Mesothelial cell of epicardium (in vitro differentiated cells): ENCODE measurements at places on chromosomes 5 and 9.

DNA sequence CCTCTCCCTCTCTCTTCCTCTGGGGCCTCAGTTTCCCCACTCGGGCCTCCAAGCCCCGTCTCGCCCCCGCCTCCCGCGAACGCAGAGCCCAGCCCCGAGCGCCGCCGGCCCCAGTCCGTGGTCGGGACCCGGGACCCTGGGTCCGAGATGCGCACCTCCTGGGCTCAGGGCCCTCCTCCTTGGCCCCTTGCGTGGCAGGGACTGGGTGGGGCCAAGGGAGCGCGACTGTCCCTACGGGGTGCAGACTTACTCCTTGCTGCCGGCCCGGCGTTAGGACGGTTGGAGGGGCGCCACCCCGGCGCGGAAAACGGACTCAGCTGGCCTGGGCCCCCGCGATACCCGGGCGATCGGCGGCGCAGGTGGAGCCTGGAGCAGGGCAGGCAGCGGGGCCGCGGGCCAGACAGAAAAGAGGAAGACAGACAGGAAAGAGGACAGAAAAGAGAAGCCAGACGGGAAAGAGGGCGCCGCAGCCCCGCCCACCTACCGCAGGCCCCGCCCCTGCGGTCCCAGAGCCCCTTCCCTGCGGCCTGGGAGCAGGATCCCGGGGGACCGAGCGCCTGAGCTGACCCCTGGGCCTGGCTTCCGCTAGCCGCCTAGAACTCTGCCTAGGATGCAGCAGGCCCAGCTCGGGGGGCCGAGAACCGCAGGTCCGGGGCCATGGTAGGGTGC is at the start of gene GBGT1:
TSS of gene GBGT1 (minus strand) at position 411 of the 669 bp plus-strand sequence. CDS start 1,502 bp downstream, outside the sequence.
- no peak for DNase-seq
- no peaks in the 10 kb centered on the region for H3K27me3 ChIP-seq
- no peak within 1 kb of the TSS for H3K27ac ChIP-seq
- H3K4me1 ChIP-seq, result peaks cover 10% of the 10 kb centered on the region

DNA sequence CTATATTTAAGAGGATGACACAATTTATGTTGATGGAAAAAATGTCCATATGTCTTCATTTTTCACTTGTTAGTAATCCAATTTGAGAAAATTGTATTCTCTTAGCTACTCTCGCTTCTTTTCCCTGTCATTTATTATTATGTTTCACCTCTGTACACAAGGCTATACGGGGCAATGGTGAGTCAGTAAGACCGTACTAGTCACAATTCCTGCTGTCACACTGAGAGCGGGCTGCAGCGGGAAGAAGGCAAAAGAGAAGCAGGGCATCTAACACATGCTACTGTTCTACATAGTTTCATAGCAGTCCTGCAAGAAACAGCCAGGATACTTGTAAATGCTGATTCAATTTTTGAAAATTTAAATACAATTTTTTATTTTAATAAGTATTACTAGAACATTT is 23.3 kb upstream of the PRDM9 start:
- H3K27ac ChIP-seq, result no peak overlapping the region
- no peaks in the 10 kb centered on the region for H3K36me3 ChIP-seq

- peaks cover 27% of the 10 kb centered on the region for H3K27me3 ChIP-seq
- H3K27ac ChIP-seq, result no peak overlapping the region
- no peaks in the 10 kb centered on the region for H3K36me3 ChIP-seq
- DNase-seq, result no peak
- no peak overlapping the region for H3K4me3 ChIP-seq
Measured at GRCh38 chr9:135373151-135373685, 106.4 kb upstream of the PPP1R26 start.

DNA sequence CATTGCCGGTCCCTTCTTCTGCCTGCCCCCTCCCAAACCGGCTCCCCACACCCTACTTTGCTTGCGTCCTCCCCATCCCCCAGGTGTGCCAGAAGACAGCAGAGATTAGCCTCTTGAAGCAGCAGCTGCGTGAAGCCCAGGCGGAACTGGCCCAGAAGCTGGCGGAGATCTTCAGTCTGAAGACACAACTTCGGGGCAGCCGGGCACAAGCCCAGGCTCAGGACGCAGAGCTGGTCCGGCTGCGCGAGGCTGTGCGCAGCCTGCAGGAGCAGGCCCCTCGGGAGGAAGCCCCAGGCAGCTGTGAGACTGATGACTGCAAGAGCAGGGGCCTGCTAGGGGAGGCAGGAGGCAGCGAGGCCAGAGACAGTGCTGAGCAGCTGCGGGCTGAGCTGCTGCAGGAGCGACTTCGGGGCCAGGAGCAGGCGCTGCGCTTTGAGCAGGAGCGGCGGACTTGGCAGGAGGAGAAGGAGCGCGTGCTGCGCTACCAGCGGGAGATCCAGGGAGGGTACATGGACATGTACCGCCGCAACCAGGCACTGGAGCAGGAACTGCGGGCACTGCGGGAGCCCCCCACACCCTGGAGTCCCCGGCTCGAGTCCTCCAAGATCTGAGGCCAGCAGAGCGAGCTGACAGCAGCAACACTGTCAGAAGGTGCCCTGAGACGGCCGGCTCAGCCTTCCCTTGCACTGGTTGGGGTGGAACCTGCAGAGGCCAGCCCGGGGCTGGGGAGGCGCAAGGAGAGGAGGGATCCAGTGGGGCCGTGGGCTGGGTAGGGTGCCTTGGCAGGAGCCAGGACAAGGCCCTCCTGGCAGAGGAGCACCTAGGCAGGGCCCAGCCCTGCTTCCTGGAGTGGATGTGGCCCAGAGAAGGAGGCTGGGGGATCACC is 8.3 kb downstream of the N4BP3 start:
- DNase-seq, result no peak
- H3K27me3 ChIP-seq, result no peaks in the 10 kb centered on the region
- H3K4me1 ChIP-seq, result peaks cover 33% of the 10 kb centered on the region
- H3K27ac ChIP-seq, result no peak overlapping the region

DNA sequence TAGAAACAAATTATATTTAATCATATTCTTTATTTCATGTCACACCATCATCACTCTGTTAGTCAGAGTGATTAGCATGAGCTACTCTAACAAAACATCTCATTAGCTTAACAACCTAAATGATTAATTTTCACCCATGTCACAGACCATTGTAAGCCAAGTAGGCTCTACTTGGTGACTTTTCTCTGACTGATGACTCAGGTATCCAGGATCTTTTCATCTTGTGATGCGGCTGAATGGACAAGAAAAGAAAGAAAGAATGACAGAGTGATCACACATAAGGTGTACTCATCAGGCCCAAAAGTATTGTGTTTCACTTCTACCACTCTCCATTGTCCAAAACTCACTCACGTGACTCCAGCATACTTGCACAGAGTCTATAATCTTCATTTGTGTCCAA is 299.3 kb downstream of the ANXA1 start:
- no peak overlapping the region for H3K27ac ChIP-seq
- DNase-seq, result no peak
- H3K27me3 ChIP-seq, result no peaks in the 10 kb centered on the region
- H3K4me1 ChIP-seq, result no peaks in the 10 kb centered on the region
- H3K4me3 ChIP-seq, result no peak overlapping the region
- no peaks in the 10 kb centered on the region for H3K36me3 ChIP-seq

DNA sequence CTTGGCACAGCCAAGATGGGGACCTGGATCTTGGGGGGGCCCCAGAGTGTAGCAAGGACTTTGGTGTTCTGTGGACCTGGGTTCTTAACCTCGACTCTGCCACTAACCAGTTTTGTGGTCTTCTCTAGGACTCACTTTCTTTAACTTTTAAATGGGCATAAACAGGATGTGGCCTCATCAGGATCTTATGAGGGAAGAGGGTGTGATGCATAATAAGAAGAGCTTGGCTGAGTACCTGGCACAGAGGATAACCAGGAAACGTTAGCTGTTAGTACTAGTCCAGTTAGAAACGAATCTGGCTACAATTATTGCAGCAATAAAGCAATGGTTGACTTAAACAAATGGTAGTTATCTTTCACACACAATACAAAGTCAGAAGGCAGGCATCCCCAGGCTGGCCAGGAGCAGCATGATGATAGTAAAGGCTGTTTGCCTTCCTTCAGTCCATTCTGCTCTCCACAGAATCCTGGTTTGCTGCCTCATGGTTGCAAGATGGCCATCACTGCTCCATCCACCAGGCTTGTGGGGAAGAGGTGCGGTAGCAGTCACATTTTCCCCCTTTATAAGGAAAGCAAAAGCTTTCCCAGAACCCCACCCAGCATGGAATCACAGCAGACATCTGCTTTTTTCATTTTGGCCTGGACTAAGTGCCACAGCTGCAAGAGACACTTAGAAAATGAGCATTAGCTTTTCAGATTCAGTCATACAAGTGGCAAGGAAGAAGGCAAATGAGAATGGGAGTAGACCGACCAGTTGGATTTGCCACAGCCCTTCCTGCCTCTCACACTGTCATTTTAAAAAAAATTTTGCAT is 225.0 kb downstream of the AOPEP start:
- H3K4me1 ChIP-seq, result peaks cover 60% of the 10 kb centered on the region
- peaks cover 8% of the 10 kb centered on the region for H3K36me3 ChIP-seq
- H3K4me3 ChIP-seq, result no peak overlapping the region
- no peak for DNase-seq
- H3K27me3 ChIP-seq, result no peaks in the 10 kb centered on the region
- peak overlapping the region; percentile 96 for H3K27ac ChIP-seq

DNA sequence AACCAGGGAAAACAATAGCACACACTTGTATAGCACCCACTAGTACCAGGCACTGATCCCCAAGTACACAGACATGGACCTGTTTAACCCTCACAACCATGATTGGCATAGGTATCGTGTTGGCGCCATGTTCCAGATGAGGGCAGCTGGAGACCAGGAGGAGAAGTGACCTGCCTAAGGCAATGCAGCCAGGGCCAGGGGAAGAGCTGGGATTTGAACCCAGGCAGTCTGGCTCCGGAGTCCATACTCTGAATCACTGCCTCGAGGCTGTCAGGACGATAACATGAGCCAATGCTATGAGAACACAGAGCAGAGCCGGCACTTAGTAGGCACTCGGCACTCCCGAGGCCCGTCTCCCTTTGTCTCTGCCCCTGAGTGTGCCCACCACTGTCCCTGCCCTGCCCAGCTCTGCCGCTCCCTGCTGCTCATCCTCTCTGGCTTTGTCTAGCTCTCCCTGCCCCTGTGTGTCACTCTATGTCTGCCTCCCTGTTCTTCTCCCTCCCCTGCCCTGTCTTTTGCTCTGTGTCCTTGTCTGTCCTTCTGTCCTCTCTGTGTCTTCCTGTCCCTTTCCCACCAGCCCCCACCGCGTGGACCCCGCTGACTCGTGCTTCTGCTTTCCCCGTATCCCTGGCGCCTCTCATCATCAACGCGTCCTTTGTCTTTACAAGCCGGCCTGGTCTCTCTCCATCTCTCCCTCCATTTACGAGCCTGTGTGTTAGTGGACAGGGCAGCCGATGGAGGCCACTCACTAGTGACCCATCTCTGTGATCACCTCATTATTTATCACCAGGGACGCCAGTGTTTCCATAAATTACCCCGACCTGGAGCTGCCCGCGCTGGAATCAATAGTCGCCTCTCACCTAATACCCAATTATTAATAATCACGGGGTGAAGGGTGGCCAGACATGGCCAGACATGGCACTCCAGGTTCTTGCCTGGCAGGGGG is 99.4 kb upstream of the MVB12B start:
- H3K36me3 ChIP-seq, result no peaks in the 10 kb centered on the region
- no peak overlapping the region for H3K4me3 ChIP-seq
- H3K4me1 ChIP-seq, result no peaks in the 10 kb centered on the region
- DNase-seq, result no peak
- no peak overlapping the region for H3K27ac ChIP-seq
- H3K27me3 ChIP-seq, result peaks cover 42% of the 10 kb centered on the region

DNA sequence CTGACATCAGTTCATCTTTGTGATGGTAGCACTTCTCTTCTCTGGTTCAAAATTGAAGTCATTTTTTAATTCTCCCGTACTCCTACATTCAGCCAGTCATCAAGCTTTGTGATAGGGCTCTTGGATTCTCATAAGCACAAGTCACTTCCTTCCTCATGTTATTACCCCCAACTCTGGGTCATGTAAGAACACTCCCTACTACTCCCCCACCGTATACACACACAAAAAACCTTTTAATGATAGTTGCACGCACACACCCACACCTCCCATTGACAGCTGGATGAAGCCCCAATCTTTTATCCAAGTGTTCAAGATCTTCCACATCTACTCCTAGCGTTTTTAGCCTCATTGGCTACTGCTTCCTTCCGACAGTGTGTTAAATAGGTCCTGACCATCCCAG is 16.8 kb downstream of the KDM3B start:
- no peaks in the 10 kb centered on the region for H3K27me3 ChIP-seq
- H3K4me1 ChIP-seq, result peaks cover 27% of the 10 kb centered on the region
- DNase-seq, result no peak
- no peak overlapping the region for H3K27ac ChIP-seq
- H3K36me3 ChIP-seq, result peaks cover 3% of the 10 kb centered on the region

- peak overlapping the region; percentile 85 for H3K4me3 ChIP-seq
- H3K36me3 ChIP-seq, result peaks cover 28% of the 10 kb centered on the region
- peak overlapping the region; percentile 95 for H3K27ac ChIP-seq
Measured at GRCh38 chr5:180860273-180860886, 696 bp downstream of the ZFP62 start.

DNA sequence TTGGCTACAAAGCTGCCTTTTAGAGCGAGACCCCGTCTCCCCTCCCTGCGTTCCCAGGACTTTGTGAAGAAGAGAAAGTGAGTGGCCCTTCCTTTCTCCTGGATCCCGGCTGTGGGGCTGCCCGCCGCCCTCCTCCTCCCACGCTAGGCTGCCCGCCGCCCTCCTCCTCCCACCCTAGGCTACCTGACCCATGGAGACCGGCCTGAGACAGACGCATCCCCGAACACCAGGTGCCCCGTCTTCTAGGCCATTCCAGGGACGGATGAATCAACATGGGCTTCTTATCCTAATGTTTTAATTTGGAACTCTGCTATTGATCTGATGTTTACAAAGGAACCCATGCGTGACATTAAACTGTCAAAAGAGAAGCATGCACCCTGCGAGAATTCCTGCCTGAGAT is 117.3 kb upstream of the LPCAT1 start:
- H3K4me1 ChIP-seq, result peaks cover 14% of the 10 kb centered on the region
- no peaks in the 10 kb centered on the region for H3K36me3 ChIP-seq
- no peak overlapping the region for H3K4me3 ChIP-seq
- no peak for DNase-seq

DNA sequence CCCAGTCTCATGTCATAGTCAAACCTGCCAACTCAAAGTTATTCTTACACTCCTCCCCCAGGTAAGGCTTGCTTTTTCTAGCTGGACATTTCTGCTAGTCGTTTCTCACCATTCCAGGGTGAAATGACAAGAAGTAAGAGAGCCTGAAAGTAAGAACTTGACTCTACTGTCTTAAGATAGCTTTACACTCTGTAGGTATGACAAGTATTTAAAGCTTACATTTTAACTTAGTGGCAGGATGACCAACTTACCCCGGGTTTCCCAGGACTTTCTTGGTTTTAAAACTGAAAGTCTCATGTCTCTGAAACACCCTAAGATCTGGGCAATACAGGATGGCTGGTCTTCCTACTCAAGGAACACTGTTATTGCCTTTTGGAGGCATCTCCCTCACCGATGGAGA is 67.5 kb upstream of the PIK3R1 start:
- H3K4me1 ChIP-seq, result peaks cover 2% of the 10 kb centered on the region
- H3K27ac ChIP-seq, result no peak overlapping the region
- H3K36me3 ChIP-seq, result no peaks in the 10 kb centered on the region
- no peak overlapping the region for H3K4me3 ChIP-seq
- no peaks in the 10 kb centered on the region for H3K27me3 ChIP-seq
- no peak for DNase-seq

GRCh38 chr5:1776831-1777230 is 22.8 kb downstream of the MRPL36 start:
- peaks cover 9% of the 10 kb centered on the region for H3K27me3 ChIP-seq
- no peak overlapping the region for H3K27ac ChIP-seq
- no peak for DNase-seq
- no peaks in the 10 kb centered on the region for H3K36me3 ChIP-seq
- no peaks in the 10 kb centered on the region for H3K4me1 ChIP-seq

GRCh38 chr5:158203261-158203660 is 344.3 kb upstream of the CLINT1 start:
- H3K36me3 ChIP-seq, result no peaks in the 10 kb centered on the region
- DNase-seq, result no peak
